ENCODE measurements at places on chromosomes 16 and 17.

DNA sequence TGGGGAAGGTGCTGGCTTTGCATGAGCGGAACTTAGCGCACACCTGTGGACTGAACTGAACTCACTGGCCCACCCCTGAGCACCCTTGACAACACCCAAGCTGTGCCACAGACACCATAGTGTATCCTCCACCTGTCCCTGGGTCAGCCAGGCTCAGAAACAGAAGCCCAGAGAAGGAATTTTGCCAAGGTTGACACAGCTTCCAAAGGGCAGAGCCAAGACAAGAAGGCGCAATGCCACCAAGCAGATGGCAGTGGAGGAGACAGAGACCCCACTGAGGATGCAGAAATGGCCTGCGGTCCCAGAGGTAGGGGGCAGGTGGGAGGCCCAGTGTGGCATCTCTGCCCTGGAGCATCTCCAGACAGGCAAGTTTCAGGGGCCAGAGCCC is 169.0 kb downstream of the ENGASE start:
- no peak for DNase-seq

- peak; percentile 18 for DNase-seq
Observed at GRCh38 chr17:32015245-32016013, 8.2 kb downstream of the LRRC37B start.

GRCh38 chr16:23979441-23979840 is 143.7 kb downstream of the PRKCB start:
- DNase-seq = no peak

GRCh38 chr17:72299100-72299499 is 178.3 kb downstream of the SOX9 start:
- no peak for DNase-seq

- DNase-seq = no peak
Observed at GRCh38 chr17:8563024-8563776, 67.3 kb downstream of the MYH10 start.
